DMS 273 treated with DMSO at 0.1 percent for 48 hours (cell line): ENCODE measurements at places on chromosomes 6 and 20.

DNA sequence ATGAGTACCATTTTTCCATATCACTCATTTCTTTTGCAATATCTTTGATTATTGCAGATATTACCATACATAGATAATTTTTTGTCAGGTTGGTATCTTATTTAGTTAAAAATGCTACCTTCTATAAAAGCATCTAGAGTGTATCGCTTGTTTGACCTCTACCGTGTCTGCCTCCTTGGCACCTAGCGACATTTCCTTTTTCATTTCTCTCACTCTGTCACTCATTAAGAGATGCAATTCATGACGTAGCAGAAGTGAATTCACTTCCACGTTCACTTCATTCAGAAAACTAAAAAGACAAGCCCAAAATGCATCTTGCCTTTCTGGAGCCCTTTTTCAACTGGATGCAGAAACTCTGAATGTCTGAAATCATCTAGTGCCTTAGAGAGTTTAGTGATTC is 172.9 kb downstream of the MMS22L start:
- no peak for DNase-seq

DNA sequence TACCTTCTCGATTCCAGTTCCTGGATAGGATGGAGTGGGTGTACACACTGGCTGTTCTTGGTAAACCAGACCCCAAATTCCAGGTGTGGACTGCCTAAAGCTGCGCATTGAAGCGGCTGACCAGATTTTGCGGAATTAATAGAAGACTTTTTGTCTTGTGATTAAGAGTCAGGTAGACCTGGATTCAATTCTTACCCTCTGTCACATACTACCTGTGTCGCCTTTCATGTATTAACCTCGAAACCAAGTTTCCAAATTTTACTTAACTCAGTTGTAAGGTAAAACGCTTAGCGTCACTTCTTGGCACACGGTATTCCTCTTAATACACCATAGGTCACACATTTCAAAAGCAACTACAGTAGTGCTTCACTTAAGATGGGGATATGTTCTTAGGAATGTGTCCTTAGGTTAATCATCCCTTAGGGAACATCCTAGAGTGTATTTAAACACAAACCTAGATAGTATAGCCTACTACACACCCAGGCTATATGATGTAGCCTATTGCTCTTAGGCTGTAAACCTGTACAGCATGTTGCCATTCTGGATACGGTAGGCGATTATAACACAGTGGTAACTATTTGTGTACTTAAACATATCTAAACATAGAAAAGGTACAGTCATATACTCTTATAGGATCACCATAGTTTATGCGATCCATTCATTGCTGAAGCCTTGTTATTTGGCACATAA is 733 bp upstream of the GOPC start:
- DNase-seq: no peak

- DNase-seq: no peak
Observed at GRCh38 chr6:74137911-74138310, 441.9 kb downstream of the CD109 start.

DNA sequence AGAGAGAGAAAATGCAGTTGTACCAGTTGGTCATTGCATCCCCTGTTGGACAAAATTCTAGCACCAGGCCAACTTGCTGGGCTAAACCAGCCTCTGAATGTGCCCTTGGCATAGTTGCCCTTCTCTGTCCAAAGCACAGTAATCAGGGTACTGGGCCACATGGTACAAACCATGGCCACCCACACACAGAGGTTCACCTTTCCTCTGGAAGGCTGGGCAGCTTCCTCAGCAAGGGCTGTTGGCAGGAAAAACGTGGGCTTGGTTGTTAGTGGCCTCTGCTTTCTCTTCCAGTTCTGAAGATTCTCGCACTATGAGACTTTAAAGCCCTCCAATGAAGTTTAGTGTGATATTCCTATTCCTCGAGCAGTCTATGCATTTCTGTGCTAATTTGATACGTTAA is 706 bp downstream of the DDO start:
- no peak for DNase-seq

- no peak for DNase-seq
Observed at GRCh38 chr6:24832794-24833193, 34.1 kb upstream of the ARMH2 start.

DNA sequence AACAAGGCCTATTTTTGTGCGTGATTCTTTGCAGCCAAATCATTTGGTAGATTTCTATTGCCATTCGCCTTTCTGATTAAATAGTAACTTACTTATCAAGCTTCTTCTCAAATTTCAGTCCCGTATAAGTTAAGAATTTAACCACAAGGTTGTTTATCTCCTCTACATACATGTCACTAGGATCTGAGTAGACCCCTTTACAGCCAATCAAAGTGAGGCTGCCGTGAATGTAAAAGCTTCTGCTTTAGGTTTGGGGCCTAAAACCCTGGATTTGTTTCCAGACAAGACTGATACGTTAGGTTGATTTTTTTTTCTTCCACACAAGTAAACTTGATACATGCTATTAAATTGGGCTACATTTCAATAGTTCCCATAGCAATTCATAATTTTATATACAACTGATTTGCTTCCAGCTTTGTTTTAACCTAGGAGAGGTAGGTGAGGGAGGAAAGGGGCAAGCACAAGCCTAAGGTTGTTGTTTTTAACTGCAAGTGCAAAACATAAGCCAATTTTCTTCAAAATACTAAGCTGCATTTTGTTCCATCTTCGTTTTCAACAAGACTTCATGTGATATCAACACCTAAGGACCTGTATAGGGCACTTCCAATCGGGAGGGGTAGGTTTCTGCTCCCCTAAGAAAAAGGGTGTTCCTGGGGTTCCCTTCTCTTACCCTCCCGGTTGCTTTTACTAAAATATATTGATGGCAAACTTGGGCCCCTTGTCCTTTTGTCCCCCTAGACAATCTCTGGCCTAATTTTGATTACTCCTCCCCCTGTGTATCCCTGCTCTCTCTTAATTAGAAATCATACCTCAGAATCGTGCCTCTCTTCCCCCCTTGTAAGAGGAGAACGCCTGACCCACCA is 1.7 kb downstream of the RANBP9 start:
- no peak for DNase-seq

- no peak for DNase-seq
Observed at GRCh38 chr20:50433001-50433761, 77.0 kb upstream of the PTPN1 start.

- no peak for DNase-seq
Observed at GRCh38 chr6:116376149-116376548, 5.4 kb downstream of the DSE start.

- no peak for DNase-seq
Observed at GRCh38 chr6:45590226-45590625, 212.5 kb upstream of the SUPT3H start.

GRCh38 chr20:63409066-63409833 is 48.1 kb upstream of the CHRNA4 start:
- DNase-seq: no peak

DNA sequence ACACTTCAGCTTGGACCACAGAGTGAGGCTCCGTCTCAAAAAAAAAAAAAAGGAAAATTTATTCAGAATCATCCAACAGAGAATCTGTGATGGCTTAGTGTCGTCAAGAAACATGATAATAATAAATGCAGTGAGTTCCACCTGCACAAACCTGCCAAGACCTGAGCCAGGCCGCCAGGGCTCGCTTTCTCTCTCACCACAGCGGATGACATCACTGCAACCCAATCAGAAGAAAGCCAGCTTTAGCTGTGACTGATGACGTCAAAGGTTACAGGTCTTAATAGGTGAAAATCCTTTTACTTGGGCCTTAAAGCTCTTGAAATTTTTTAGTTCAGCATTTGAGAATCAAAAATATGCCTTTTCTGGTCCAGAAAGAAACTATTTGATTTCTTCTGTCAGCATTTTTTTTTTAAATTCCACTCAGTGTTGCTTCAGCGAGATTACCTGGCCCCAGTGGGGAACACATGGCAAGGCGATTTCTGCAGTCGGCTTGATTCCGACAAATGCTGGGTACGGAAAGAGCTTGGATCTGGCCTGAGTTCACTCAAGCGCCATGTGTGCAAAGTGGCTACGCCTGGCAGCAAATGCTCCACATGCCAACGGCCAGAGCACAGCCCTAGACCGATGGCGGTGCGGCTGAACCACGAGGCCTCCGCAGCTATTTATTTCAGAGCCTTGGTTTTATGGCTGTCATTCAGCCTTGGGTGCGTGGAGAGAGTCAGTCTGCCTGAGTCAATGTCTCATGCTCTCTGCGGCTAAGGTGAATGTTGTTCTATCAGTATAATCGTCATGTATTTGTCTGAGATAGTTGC is 105.7 kb upstream of the QKI start:
- DNase-seq: no peak

DNA sequence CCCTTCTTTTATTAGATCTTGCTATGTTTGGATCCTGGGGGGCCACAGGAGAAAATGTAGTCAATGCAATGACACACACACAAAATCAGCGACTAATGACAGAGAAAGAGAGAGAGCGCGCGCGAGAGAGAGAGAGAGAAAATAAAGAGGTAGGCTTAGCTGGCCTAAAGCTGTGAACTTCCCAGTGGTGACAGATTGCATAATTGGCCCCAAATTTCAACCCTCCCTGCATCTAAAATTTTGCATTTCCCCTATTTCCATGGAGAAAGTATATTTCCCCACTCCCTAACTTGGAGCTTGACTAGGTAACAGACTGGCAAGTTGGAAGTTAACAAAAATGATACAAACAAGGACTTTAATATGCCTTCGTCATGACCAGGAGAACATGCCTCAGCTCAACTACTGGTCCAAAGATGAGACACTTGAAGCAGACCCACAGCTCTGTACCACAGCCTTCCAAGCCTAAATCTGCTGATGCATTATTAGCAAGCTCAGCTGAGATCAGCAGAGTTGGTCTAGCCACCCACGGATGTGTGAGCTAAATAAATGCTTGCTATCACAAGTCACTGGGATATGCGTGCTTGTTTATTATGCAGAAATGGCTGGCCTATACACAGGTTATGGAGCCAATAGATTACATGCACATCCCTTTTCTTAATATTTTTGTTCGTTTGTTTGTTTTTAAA is 118.1 kb upstream of the PRDM1 start:
- no peak for DNase-seq

DNA sequence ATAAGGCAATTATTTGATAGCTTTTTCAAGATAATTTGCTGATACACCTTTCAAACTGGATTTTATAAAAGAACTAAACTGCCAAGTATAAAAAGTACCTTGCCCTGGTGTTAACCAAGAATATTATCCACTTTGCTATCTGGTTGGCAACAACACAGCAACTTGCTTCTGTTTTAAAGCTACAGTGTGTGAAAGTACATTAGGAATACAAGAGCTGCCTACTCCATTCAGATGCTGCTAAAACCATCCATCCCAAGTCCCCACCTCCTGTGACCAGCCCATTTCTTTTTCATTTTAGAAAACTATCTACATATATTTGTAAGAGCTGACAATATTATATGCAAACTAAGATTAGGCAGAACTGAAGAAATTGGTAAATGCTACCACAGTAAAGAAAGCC is 12.8 kb downstream of the CLDN20 start:
- no peak for DNase-seq

DNA sequence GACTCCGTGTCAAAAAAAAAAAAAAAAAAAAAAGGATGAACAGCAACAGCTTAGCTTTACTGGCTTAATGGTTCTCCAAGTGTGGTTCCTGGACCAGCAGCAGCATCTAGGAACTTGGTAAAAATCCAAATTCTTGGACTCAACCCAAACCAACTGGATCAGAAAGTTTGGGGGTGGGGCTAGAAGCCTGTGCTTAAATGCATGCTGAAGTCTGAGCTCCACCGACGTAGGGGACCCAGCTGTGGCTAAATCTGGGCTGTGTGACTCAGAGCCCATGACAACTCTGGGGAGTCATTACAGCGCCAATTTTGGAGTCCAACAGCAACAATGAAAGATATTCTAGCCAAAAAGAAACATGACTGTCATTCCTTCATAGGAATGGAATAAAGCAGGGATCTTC is 13.6 kb upstream of the CHD6 start:
- DNase-seq: no peak

DNA sequence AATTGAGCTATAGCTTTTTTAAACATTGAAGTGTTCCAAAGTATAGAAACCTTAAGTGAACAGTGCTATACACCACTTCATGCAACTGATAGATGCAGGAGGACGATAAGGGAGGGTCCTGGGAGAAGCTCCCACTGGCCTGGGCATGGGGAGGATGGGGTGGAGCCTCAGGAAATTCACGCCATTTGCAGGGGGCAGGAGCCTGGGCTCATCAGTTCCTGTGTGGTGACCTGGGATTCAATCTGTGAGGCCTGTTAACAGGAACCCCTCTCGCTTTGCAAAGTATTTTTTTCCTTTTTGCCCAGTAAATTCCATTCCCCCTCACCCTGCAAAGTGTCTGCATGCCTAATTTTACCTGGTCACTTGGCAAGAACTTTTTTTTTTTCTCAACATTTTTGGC is 11.0 kb upstream of the ASCC3 start:
- no peak for DNase-seq

DNA sequence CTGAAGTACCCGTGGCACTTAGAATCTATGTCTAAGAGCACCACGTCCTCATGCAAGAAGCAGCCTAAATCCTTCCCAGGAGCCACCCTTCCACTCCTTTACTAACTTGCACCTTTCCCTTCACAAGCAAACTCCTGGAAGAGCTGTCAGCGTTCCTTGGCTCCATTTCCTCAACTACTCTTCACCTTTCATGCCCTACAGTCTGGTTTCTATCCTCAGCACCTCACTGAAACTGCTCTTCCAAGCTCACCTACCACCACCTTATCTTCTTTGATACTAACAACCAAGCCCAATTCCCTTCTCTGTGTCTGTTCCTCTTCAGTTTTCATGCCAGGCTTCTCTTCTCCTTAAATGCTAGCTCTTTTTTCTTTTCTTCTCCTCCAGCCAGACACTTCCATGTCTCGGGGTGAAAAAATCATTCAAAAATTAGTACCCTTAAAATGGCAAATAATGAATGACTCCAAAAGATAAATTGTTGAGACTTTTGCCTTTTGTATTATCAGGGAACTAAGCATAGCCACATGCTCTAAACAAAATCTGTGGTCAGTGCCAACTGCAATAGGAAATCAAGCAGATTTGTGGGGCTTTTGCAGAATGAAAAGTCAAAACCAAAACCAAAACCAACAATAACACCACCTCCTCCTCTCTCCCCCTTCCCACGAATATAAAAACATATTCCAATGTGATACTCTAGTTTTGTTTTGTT is 149.6 kb upstream of the KCNK16 start:
- no peak for DNase-seq

DNA sequence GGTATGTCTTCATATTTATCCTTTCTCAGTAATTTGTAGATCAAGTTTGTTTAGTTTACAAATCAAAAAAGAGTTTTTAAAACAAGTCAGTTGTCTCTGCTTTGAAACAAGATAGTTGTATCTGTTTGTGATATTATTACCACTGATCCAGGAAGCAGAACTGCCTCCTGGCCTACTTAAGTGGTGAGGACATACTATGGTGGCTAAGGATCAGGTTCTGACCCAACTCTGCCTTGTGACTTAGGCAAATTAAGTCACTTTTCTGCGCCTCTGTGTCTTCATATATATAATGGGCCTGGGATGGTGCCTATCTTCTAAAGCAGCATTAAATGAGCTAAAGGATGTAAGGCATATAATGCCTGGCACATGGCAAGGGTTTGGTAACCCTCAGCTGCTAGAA is 8.7 kb downstream of the ANKS1A start:
- no peak for DNase-seq
